ENCODE measurements at places on chromosomes 13 and 19.

GRCh38 chr19:44260343-44260681 is 626 bp downstream of the ZNF233 start:
- no peak for DNase-seq

DNA sequence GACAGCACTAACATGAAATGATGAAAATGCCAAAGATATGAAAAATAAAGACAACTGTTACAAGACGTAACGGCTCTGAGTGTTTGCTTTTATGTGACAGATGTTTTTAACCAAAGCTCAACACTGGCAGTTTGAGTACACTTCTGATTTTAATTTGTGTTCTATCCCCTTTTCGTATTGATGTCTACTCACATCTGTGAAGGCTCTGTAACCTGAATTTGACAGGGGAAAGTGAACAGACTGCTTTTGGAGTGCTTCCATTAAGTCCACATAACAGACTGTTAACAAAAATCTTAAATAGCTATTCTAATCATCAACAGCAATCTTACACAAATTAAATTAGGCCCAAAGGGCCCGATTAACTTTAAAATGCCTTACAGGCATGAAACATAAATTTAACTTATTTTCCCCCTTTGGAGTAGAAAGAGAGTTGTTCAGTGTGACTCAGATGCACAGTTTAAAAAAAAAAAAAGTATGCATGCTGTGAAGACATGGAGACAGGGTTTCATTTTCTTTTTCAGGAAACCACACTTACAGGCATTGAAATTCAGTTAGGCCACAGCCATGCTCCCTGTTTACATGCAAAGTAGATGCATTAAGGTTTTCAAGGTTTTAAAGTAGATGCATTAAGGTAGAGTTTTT is 16.3 kb upstream of the RNASEH2B start:
- no peak for DNase-seq

DNA sequence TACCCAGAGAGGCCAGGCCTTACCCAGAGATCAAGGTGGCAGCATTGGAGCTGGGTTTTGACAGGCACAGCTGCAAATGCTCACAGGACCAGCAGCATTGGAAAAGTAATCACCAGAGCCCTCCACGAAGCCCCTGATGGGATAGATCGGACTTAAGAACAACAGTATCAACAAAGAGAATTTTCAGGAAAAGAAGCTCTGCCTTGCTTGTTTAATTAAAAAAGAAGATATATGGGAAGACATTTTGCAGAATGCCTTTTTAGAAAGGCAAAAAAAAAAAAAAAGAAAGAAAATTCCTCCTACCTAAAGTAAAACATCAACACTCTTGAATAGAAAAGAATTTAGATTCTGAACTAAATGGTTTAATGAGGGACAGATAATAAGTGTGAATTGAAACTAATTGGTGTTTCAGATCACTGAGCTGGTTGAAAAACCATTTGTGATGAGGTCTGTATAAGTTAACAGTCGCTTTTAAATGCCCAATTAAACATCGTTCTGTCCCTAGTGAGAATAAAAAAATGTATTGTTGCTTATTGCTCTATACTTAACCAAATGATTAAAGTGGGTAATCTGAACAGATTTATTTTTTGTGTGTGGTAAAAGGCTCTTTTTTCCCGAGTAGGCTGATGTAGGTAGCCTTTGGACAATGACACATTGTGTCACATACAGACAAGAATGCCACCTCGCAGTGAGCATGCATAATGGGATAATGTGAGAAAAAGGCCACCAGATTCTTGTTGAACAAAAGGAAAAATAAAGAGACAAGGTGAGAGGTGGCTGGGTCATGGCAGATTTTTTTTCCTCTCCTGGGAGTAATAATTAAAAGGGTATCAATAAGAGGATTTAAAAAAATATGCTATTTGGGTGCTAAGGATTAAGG is 93.0 kb upstream of the ARGLU1 start:
- no peak for DNase-seq

DNA sequence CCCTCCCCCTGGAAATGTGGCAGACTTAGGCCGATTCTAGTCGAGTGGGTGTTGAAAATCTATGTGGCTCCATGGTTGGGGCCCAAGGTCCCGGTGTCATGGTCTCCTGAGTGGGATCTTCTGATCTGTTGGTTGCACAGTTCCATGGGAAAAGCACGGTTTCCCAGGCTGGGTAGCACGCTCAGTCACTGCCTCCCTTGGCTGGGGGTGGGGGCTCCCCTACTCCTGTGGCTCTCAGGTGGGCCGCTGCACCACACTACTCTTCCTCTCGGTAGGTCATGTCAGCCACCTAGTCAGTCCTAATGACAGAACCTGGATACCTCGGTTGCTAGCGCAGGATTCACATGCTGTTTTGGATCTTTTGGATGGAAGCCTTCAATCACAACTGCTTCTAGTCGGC is 247.0 kb downstream of the SPRY2 start:
- no peak for DNase-seq

DNA sequence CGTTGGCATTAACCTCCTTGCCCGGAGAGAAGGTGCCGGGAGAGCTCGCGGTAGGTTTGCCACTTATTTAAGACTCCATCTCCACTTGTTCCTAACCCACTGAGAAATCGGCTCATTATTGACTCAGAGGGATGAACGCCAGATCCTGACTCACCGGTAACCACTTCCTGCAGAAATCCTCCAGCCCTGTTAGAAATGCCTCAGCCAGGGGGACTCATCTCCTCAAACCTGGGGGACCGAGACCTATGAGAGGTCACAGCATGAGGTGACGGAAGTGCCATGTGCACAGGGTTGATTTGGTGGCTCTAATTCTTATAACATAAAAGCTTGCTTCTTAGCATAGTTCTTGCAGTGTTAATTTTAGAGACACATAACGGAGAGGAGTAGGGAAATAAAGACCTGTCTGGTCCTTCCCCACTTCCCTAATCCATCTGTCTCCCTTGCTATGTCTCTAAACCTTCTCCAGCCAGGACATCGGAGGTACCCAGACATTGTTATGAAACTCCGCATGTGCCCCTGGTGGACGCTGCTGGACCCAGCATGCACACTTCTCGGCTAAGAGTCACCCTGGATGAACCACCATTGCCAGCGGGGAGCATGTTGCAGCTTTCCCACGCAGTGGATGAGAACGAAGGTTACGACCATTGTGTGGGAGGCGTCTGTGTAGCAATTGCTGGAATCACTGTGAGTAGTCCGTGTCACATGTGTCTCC is 158.9 kb downstream of the EFNB2 start:
- no peak for DNase-seq

DNA sequence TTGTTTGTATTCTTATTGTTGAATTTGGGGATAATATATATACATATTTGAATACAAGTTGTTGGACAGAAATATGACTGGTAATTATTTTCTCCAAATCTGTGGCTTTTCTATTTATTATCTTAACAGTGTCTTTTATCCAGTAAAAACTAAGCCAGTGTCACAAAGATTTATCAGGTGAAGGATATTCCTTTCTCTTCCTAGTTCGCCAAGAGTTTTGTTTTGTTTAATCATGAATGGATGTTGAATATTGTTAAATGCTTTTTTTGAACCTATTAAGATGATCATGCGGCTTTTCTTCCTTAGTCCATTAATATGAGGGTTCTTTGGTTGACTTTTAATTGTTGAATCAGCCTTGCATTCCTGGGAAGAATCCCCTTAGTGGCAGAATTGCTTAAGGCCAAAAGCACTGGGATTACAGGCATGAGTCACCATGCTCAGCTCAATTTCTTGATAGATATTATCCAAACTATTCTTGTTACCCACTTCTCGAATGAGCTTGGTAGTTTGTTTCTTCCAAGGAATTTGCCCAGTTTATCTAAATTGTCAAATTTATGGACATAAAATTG is 53.3 kb downstream of the TEX26 start:
- DNase-seq: no peak

GRCh38 chr13:28415994-28416421 is 78.9 kb downstream of the FLT1 start:
- no peak for DNase-seq

GRCh38 chr19:21677696-21678418 is 89.5 kb downstream of the ZNF100 start:
- DNase-seq: no peak

DNA sequence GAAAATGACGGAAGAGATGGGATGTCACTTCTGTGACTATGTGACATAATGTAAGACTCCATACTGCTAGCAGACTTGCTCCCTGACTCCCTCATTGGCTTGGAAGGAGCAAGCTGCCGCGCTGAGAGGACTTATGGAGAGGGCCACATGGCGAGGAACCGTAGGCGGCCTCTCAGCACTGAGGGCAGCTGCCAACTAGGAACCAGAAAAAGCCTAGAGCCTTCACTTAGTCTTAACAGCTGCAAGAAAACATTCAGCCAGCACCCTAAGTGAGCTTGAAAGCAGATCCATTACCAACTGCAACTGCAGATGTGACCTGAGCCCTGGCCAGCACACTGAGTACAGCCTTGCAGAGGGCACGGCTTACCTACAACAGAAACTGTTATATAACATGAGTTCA is 33.9 kb downstream of the USP12 start:
- DNase-seq: no peak

GRCh38 chr13:50713523-50714248 is 129.8 kb downstream of the DLEU7 start:
- DNase-seq: no peak

GRCh38 chr13:95204231-95204765 is 97.0 kb downstream of the ABCC4 start:
- DNase-seq: no peak

DNA sequence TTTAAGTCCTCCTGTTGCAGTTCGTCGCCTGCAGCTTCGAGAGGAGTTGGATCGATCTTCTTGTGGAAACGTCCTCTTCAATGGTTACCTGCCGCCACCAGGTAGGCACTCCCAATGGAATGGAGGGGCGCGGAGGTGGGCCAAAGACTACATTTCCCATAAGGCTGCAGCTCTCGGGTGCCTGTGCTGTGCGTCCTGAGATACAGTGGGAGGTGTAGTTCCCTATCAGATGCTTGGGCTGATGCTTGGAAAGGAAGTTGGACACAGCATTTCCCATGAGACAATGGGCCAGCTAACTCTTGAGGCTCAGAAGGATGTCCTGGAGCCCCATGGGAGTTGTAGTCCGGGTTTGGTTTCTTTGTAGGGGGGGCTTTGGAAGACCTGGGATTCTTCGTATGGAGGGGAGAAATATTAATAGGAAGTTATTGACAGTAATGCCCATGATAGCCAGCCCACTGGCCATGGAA is 1.8 kb downstream of the SHKBP1 start:
- no peak for DNase-seq

DNA sequence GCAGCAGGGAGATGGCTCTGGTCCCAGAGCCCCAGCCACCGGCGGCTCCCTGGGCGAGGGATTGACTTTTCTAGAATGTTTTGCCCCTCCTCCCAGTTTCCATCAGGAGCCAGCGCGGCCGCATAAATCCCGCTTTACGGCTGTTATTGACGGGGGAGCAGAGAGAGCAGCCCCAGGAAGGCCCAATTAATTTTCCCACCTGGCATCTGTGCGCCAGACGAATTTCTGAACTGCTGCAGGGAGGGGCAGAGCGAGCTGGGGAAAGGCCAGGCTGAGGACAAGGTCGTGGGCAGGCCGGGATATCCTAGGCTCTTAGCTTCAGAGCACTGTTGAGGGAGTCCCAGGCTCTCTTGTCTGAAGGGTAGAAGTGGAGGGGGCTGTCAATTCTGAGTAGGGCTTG is 24.7 kb downstream of the ZNRF4 start:
- DNase-seq: no peak

DNA sequence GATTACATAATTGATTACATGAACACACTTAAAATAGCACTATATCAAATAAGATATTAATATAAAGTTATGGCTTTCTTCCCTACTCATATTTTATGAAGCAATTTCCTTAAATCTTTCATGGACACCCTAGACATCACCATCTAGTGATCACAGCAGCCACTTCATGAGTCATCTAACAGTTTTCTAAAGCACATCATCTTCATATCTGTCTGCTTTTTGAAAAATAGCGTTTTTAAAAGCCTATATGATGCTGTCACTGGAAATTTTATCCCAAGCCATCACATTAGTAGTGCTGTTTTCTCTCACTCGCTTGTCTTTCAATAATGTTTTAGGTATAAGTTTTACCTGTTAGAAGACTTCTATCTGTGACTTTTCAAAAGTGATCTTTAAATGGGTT is 326.1 kb downstream of the SLITRK6 start:
- DNase-seq: no peak

All from cortex of kidney (tissue), 1 donor.